ENCODE measurements at places on chromosomes 7 and 10.

DNA sequence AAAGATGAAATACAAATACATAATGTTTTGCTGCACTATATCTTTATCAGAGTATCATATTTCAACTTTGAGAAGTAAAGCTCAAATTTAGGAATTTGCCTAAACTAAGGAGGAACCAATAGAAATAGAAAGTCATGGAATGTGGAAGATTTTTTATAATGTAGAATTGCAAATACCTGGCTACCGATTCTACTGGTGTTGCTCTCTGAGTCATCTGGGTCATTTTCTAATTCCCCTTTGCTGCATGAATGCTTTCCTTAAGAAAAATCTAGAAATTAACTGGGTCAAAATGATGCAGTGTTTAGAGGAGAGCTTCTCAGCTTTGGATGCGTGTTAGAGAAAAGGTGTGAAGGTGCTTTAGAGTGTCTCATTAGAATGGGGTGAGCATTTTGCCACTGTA, 568.9 kb upstream of the ANKRD30A start:
- no peak for DNase-seq

DNA sequence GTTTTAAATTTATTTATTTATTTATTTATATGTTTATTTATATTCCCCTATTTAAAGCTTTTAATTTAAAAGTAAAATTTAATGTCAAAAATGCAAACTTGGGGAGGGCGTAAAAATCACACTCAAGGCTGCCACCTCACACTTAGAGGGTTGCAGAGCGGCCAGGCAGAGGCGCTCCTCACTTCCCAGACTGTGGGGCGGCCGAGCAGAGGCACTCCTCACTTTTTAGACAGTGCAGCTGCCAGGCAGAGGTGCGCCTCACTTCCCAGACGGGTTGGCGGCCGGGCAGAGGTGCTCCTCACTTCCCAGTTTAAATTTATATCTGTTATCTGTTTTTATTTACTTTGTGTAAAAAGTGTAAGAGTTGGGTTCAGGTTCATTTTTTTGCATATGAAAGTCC, 10.0 kb upstream of the ZNF425 start:
- no peak for DNase-seq

GRCh38 chr7:50724526-50725520, 57.9 kb downstream of the GRB10 start:
- no peak for DNase-seq

DNA sequence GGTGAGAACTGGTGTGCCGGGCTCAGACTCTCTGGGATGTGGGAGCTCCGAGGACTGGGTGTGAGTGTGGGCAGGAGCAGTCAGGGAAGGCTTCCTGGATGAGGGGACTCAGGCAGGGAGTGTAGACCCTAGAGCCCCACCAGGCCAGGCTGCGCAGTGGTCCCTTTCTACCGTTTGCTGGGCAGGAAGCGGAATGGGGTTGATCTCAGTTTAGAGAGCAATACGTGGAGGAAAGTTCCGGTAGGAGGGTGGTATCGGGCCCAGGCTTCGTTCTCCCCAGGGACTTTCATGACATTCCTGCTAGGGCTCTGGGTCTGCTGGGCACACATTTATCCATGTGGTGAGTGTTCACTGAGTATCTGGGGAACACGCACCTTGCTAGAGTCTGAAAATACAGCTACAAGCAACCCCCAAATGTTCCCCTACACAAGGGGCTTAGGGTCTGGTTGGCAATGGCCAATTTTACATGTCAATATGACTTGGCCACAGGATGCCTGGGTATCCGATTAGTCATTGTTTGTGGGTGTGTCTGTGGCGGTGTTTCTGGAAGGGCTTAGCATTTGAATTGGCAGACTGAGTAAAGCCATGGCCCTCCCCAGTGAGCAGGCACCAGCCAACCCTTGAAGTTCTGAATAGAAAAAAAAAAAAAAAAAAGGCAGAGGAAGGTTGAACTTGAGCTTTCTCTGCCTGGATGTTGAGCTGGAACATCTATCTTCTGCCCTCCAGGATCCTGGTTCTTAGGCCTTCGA, 20.8 kb downstream of the GHRHR start:
- no peak for DNase-seq

GRCh38 chr7:100271716-100272537, 35.6 kb upstream of the SPDYE3 start:
- DNase-seq = peak; percentile 96

- DNase-seq = no peak
These were observed 15.8 kb upstream of the PAPSS2 start for GRCh38 chr10:87643920-87644319.

- DNase-seq = no peak
These were observed 32.9 kb downstream of the KBTBD2 start for GRCh38 chr7:32858648-32859047.

GRCh38 chr10:76981251-76981650, 656.4 kb downstream of the KCNMA1 start:
- peak; percentile 57 for DNase-seq

GRCh38 chr7:85682833-85683620, 496.2 kb upstream of the SEMA3D start:
- DNase-seq = no peak

GRCh38 chr7:50156706-50157105, 63.7 kb upstream of the ZPBP start:
- DNase-seq = no peak

DNA sequence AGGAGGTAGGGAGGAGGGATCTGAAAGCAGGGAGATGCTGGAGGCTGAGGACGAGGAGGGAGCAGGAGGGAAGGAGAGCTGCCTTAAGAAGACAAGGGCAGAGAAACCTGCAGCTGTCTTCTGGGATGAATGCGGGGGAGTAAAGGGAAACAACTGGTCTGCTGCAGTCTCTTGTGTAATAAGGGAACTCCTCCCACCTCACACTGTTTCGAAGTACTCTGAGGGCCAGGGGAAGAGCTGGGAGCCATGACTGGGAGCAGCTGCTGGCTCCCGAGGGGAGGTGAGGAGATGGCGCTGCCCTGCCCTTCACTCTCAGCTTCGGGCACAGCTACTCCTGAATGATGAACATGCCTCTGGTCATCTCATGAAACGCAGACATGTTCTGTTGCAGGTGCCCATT, 65.1 kb downstream of the CLEC2L start:
- DNase-seq = no peak

DNA sequence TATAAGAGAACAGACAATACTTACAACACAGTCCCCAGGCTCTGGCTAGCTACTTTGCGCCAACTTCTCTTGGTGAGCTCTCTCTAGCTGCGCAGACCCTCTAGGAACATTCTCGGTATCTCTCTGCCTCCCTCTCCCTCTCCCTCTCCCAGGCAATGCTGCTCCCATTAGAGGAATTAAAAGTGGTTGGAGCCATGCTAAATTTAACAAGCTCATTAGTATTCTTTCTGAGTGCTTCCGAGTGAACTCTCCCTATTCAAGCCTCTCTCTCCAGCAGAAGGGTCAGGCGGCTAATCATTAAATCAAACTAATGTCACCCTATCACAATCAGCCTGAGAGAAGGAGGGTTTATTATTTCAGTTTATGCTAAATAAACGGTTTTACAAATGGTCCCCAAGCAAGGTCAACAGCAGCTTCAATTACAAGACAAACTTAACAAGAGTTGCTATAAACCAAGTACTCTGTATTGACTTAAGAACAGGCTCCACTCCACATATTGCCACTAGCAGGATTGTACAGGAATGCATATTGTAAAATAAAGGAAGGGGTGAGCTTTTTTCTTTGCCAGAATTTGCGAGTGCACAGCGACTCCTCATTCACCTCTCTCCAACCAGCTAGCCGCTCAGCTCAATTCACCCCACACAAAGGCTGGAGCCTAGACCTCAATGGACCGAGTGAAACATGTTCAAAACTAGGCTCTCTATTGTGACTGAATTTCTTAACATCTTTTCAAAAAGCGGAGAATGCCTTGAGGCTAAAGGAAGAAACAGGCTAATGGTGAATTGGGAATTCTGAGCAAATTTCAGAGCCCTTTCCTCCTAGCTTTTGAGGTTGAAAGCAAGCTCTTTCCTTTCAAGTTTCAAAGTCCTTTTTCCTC, 84.4 kb downstream of the GLI3 start:
- no peak for DNase-seq

DNA sequence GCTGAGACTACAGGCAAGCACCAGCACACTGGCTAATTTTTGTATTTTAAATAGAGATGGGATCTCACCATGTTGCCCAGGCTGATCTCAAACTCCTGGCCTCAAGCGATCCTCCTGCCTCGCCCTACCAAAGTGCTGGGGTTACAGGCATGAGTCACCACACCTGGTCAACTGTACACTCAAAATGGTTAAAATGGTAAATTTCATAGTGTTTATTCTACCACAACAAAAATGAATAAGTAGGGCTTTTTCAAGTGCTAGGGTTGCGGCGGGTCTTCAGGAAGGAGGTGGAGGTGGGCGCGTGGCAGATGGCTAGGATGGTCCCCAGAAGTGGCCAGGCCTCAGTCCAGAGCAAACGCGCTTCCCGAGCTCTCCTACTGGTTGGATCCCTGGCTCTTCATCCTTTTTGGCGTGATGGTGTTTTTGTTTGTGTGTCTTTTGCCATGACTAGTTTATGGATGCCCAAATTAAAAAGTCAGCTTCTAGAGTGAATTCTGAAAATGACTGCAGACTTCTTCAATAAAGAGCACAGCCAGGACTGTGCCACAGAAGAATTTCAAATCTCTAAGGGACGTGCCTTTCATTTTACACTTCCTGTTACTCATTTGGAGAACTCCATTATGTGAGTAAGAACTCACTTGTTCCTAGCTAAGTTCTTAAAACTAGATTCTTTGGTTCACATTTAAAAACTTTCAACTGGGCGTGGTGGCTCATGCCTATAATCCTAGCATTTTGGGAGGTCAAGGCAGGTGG, 73.9 kb downstream of the TMEM130 start:
- no peak for DNase-seq

- no peak for DNase-seq
These were observed 119.6 kb downstream of the PRKAG2 start for GRCh38 chr7:151757274-151757673.

GRCh38 chr10:14683256-14683655, 91.4 kb downstream of the FAM107B start:
- no peak for DNase-seq

GRCh38 chr7:71313553-71313952, 181.6 kb downstream of the GALNT17 start:
- DNase-seq = no peak

GRCh38 chr10:71622154-71622526, 97.4 kb downstream of the C10orf105 start:
- DNase-seq = peak; percentile 61

DNA sequence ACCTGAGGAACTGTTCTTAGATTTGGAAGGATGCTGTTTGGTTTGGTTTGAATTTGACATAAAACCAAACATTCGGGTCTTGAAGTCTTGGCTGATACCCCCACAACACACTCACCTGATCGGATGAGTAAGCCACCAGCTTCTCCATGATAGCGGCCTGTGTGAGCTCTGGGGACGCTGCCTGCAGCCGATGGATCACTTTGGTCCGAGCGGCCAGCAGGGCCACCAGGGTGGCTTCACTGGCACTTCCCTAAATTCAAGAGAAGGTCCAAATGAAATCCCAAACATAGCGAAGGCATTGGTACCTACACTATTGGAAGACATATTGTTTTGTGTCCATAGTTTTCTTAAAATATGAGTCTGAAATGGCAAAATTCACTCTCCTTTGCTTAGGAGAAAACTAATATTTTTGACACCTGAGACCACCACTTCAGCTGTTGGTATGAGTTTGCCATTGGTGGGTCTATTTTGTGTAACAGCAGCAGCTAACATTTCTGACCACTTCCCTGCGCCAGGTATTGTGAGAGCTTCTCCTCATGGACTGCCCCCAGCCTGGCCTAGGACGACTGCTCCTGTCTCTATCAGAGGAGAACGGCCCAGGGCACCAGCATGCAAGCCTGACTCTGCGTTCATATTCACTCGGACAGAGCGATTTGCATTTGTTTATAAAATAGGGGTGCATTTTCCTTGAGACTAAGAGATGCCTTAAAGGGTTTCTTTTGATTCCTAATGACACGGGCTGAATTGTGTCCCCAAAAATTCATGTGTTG, 35.9 kb downstream of the DDC start:
- DNase-seq = no peak
